Stimulated activated CD8-positive, alpha-beta memory T cell treated with anti-CD3 and anti-CD28 coated beads, Interleukin-4, amount 100 ng/mL, for 1 hour (primary cell): ENCODE measurements at places on chromosomes 16 and 17.

DNA sequence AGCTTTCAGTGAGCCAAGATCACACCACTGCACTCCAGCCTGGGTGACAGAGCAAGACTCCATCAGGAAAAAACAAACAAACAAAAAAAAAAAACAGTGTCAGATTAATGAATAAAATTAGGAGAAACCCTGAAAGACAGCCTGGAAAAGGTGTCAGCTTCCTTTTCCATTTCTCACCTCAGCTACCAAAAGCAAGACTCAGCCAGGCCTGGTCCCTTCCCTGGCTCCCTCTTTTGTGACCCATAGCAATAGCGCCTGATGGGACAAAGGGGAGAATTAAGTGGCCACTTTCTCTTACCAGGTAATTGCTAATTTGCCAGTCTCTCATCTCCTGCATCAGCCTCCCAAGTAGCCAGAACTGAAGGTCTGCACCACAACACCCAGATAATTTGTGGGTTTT, 3.9 kb upstream of the THRA start:
- DNase-seq, result no peak

DNA sequence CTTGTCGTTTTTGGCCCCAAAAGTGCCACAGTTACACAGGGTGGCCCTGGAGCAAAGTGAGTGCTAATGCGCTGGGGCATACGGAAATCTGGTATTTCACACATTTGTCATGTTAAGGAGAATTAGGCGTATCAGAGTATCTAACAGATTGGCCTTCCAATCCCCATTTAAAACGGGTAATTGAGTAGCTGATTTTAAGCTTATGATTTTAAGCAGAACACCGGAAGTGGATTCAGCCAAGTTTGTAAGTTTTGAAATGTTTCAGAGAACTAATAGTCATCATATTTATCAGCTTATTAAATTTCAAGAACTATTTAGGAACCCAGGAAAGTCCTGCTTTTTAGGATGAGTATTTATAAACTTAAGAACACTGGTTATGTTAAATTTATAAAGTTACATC, 19.5 kb downstream of the LRRC75A start:
- DNase-seq, result no peak

GRCh38 chr16:58107709-58108108, 21.5 kb downstream of the CFAP20 start:
- DNase-seq, result no peak

GRCh38 chr17:33696102-33696501, 403.0 kb upstream of the ASIC2 start:
- no peak for DNase-seq

DNA sequence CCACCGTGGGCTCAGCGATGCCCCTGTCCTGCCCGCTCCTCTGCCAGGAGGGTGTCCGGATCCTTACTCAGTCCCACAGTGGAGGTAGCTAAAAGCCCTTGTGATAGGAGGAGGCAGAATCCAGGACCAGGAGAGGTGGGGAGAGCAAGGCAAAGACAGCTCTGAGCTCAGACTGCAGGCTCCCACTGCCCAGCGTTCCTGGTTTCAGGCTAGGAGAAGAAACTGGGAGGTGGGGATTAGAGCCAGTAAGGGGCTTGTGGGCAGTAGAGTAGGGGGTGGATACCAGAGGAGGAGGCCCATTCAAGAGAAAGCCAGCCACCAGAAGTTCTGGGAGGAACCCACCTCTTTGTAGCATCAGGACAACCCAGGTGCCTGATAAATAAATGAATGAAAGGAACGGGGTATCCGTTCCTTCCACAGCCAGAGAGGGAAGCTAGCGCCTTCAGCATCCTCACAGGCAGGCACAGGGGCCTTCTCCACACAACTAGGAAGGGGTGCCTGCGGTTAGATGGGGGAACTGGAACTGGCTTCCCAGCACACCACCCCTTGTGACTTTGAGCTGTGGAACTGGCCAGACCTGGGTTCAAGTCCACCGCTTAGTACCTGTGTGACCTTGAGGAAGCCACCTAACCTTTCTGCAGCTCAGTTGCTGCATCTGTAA, 2.3 kb downstream of the IL21R start:
- no peak for DNase-seq

DNA sequence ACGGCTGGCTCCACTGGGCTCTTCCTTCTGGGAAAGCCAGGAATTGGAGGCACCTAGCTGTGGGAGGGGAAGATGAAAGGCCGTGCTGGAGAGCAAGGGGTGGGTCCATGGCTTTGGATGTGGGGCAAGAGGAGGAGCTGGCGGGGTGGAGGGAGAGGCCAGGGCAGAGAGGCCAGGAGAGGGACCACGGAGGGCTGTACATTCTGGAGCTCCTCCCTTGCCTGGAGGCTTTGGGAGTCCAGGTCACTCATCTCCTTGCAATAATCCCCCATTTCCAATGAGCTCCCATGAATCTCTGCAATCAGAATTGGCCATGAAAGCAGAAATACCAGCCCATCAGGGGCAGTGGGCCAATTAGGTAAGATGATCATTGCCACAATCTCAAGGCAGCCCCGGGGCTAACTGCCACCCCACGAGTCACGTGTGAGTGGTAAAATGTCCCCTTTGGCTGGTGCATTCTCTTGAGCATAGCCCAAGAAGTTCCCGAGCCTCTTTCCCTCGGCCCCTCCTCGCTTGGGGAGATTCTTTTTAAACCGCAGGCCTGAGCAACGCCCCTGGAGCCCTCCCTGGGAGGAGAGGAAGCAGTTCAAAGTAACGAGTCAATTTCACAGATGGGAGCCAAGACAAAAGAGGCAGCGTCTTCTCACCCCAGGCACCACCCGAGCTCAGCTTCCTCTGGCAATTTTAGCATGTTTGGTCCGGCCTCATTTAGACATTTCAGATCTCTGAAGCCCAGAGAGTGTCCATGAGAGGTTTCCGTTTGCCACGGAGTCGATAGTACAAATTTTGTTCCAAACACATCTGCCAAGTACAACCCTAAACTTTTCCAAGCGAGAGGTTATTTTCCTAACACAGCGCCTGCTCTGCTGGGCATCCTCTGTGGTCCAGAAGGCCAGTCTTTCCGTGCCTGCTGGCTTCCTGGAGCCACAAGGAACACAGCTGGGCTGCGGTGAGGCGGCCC, 13.4 kb downstream of the RTN4RL1 start:
- DNase-seq, result no peak

GRCh38 chr17:60079401-60080243, 901 bp upstream of the HEATR6 start:
- DNase-seq, result no peak

- no peak for DNase-seq
Observed at GRCh38 chr16:19001788-19002187, 18.1 kb downstream of the TMC7 start.

- no peak for DNase-seq
Observed at GRCh38 chr17:43875476-43876147, 28.6 kb downstream of the CD300LG start.
